ENCODE measurements at places on chromosomes 13 and 19.
A peak's percentile ranks its signal among the peaks of the same experiment; 100 is the strongest.

GRCh38 chr13:51764184-51765141 is 39.5 kb downstream of the DHRS12 start:
- DNase-seq: peak; percentile 77

DNA sequence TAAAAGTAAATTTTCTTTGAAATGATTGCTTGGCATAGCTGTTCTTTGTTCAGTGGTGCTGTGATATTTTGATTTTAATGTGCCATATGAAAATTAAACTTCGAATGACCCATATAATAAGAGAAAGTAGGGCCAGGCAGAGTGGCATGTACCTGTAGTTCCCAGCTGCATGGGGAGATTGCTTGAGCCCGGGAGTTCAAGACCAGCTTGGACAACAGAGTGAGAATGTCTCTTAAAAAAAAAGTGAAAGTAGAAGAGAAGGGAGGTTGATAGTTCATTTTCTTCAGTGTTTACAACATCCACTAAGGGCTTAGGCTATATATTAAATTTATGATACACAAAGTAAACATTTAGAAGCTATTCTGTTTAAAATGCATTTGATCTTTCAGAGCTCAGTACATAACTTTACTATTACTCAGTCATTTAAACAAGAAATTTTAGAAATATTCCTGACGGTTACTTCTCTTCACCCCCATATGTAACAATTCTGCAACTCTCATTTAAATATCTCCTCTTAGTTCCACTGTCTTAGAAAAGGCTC is 17.2 kb upstream of the RFC3 start:
- no peak for DNase-seq

DNA sequence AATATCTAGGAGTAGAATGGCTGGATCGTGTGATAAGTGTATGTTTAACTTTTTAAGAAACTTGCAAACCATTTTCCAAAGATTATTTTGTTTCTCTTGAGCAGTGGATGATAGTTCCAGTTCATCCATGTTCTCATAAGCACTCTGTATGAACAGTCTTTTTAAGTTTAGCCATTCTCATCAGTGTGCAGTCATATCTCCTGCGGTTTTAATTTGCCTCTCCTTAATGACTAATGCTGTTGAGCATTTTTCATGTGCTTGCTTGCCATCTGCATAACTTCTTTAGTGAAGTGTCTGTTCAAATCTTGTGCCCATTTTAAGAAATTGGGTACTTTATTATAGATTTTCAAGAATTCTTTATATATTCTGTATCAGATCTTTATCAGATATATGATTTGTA is 58.6 kb downstream of the WASF3 start:
- no peak for DNase-seq

DNA sequence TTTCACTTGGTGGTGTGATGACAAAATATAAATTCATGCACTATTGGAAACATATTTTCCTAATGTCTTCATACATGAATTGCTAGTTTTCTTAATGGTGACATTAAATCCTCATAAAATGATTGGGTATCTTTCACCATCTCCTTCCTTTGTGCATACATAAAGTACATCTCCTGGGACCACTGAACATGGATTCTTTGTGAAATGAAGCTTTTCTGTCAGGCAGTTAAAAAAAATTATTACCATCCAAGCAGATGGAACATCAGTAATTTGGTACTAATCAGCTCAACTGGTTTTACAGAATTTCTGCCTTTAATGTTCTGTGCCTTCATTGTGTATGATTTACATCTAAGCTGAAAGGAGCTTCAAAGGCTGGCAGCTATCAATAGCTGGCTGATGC is 891.7 kb upstream of the SLC10A2 start:
- no peak for DNase-seq

DNA sequence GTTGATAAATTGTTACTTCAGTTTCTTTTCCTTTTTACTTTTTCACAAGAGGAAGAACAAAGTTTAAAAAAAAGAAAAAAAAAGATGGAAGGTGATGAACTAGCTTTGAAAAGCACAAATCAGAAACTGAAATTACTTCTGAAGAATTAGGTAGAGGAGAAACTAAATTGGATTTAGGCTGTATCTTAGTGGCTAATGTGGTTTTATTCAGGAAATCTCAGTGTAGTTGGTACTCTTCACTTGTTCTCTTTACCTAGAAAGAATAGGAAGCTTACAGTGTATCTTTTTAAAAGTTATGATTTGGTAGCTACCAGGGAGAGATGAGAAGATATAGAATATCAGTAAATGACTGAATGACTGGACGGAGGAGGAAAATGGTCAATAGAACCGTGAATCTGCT is 247.7 kb downstream of the GGACT start:
- DNase-seq: no peak
